Left cardiac atrium (tissue), 4 donors: ENCODE measurements at places on chromosomes 4 and X.

GRCh38 chr4:118941149-118941548, 52.5 kb downstream of the SYNPO2 start:
- DNase-seq: peak; percentile 39

DNA sequence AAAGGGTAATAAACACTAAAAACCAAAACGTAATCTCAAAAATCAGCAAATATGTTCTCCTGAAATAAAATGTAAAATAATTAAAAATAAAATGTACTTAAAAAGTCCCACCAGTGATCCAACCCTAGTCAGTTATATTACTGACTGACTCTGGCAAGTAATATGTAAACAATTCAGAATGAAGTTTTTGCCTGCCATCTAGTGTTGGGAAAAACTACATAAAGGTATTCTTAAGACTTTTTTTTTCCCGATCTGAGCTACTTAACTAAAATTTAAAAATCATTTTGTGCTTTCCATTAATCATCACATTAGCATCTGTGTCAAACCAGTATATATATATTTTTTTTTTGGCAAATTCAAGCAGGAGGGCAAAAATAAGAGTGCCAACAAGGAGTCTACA, 24.0 kb downstream of the RCHY1 start:
- DNase-seq: no peak

GRCh38 chr4:83639849-83640493, 104.1 kb downstream of the GPAT3 start:
- DNase-seq: no peak

DNA sequence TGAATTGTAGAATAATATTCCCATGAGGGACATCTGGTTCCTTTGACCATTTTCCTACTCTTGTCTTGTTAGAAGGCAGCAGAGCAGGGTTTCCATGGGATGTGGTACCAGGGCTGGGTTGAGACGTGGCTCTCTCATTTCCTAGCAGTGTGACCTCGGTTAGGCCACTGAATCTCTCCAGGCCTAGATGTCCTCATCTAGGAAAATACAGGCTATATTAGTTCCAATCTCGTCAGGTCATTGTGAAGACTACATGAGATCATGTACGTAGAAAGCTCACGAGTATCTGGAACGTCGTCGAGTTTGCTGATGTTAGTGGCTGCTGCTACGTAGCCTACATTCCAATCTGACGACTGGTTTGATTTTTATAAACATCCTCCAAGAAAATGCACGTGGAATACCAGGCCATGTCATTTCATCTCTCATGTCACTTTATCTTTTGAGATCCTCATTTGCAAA, 278.2 kb upstream of the GATB start:
- DNase-seq: no peak

DNA sequence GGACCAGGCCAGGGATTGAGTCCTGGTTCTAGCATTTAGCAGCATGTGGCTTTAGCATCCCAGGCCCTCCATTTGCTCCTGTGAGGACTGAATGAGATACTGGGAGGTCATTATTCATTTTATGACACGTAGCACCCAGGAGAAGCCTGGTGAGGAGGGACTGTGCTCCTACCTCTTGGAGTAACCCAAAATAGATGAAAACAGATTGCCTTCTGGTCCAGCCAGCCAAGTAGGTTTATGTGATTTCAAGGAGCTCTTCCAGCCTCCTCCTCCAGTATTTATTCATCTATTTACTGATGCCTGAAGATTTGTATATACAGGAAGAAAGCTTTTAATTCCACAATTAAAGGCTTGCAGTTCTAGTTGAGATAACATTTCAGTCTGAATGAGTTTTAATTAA, 109.3 kb downstream of the GATB start:
- DNase-seq: no peak

DNA sequence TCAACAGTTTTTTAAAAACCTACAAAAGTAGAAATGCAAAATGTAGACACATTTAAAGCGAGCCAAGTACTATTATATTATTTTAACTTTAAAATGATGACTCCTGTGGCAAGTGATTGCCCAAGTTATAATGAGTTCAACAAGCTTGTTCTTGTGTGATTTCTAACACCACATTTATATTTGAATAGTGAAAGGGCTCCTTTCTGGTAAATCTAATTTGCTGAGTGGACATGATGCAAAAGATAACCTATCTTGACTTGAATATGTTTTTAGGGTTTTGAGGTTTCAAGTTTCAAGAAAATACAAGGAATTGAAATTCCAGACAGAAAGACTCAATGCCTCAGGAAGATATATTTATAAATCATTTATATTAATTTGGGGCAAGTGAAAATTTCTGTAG, 1.1 kb upstream of the EPGN start:
- no peak for DNase-seq

DNA sequence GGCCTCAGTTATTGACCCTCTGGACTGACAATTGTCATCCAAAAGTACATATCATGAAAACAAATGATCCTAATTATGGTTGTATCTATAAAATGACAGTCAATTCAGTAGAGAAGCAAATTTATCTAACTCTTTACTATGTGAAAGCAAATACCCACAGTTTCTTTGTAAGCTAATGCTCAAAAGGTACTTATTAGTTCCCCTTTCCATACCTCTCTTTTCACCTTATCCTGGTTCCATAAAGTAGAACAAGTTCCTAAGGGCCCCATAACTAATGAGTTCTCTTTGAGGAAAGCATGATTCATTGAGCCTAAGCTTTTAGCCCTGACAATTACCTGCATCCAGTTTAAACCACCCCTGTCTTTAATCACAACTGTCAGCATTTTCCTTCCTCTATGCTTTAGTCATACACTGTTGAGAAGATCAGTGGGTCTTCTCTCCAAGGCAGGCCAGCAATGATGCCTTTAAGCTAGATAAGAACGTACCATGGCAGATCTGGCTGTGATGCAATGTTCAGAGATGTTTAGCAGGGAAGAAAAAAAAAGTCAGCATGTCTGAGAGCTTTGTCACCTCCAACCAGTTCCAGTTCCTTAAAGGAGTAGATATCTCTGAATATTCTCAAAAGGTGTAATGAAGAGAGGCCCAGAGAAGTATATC, 179.7 kb upstream of the RASGEF1B start:
- DNase-seq: no peak

GRCh38 chr4:36278789-36279188, 2.6 kb upstream of the DTHD1 start:
- no peak for DNase-seq

DNA sequence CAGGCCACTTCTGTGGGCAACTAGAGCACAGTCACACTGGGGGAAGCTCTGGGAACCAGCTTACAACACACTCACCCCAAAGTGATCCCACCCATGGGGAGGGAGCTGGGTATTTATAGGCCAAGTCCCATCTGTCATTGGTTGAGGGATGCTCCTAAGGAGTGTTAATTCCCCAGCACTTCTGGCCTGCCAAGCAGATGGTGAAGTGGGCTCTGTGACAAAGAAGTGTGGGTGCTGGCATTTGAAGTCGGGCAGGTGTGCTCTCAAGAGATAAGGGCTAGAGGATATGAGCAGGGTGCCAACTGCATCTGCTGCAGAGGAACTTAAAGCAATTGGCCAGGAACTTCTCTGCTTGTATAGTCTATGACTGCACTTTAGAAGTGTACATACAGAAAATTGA, 30.9 kb downstream of the PTCHD1 start:
- DNase-seq: no peak

DNA sequence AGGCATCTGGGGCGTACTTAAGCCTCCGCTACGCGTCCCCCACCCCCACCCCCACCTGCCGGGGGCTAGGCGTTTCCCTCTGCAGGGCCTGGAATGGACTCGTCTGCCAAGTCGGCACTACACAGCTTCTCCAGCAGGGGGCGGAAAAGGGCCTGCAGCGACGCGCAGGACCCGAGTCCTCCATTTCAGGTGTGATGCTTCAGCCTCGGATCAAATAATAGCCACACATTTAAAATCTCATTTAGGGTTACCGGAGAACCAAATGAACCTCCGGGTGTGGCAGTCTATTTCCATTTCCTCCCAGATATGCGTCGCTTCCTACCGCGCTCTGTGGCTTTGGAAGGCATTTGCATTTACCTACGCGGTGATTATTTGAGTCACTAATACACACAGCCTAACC, 2.9 kb downstream of the PAK3 start:
- peak; percentile 23 for DNase-seq

DNA sequence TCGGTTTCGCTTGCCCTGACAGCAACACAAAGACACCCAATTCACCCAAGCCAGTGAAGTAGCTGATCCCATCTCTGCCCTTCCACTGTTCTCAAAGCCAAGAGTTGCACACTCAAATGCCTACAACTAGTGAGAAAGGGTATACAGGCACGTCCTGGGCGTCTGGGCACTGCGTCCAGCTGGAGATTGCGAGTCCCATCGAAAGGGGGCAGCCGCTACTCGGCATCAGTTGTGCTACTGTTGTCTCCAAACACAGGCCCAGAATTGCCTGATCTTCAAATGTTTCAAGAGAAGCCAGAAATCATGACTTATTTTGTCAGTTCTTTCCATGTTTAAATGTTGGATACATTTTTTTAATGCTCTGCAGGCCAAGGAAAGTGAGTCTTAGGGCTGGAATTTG, 487.8 kb downstream of the BCOR start:
- DNase-seq: no peak

DNA sequence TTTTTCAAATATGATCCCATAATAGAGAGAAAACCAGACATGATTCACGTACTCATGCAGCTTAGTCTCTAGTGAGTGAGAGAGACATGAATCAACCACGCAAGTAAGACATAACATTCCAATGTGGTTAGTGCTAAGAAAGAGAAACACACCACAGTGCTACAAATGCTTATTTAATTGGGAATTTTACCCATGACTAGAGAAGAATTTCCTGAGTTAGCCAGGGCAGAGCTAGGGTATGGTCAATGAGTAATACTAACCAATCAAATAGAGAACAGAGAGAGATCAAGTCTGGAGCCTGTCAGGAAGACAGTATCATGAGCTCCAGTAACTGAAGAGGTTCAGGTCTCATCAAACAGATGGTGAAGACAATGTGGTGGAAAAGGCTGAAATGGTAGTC, 495.2 kb downstream of the PDGFC start:
- no peak for DNase-seq

GRCh38 chr4:72909461-72909860, 160.1 kb downstream of the COX18 start:
- DNase-seq: no peak

- no peak for DNase-seq
Observed at GRCh38 chr4:129672941-129673340, 577.0 kb downstream of the C4orf33 start.

DNA sequence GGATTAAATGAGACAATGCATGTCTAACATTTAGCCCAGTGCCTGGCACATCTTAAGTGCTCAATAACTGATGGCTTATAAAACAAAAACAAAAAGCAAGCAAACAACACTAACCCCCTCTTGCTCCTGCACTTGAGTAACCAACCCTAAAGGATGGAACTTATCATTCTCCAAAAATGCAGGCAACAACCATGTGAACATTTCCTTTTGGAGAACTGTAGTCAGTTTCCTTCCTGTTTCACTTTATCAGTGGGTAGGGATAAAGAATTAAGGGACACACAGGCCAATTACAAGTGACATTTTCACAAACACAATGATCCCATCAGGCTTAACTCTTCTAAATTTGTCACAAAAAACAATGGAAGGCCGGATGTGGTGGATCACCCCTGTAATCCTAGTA, 30.4 kb downstream of the RPS3A start:
- no peak for DNase-seq

GRCh38 chr4:116952530-116953136, 132.7 kb downstream of the TRAM1L1 start:
- no peak for DNase-seq

DNA sequence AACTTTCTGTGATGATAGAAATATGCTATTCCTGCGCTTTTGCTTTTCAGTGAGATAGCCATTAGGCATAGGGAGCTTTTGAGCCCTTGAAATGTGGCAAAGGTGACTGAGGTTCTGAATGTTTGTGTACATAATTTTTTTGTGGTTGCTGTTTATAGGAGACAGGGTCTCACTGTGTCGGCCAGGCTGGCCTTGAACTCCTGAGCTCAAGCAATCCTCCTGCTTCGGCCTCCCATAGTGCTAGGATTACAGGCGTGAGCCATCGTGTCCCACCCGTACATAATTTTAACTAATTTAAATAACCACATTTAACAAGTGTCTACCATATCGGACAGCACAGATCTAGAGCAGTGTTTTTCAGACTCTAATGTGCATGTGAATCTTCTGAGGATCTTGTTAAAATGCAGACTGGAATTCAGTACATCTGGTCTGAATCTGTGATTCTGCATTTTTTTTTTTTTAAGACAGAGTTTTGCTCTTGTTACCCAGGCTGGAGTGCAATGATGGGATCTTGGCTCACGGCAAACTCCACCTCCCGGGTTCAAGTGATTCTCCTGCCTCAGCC, 45.3 kb downstream of the CASP6 start:
- no peak for DNase-seq

DNA sequence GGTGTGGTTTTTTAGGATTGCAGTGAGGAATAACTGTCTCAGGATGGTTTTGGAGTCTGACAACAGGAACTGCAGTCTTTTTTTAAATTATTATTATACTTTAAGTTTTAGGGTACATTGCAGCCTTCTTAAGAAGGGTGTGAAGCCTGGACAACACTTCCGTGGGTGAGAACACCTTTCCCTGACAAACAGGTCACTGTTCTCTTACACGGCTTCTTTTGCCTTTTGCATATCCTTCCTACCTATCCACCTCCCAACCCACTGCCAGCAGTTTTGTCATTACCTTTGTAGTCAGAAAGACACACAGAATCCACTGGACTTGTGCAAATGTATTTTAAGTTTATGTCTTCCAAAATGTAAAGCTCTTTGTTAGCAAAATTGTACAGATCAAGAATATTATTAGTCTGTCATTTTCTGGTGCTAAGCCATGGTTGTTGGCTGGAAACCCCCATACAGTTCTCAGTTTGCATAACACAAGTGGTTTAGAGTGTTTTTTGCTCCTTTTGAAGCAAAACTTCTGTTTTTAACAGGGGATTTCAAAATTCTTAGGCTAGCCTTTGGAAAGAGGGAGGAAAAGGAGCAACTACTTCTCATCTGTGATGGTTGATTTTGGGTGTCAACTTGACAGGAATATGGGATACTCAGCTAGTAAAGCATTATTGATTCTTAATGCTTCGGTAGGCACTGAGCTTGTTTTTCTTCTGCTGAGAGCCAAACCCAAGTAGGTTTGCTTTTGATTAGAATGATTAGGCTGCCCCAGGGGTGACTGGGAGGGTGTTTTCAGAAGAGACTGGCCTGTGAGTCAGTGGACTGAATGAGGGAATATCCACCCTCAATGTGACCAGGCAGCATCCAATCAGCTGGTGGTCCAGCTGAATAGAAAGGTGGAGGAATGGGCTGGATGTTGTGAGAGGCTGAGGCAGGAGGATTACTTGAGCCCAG, 29.4 kb upstream of the KLHL2 start:
- DNase-seq: no peak

DNA sequence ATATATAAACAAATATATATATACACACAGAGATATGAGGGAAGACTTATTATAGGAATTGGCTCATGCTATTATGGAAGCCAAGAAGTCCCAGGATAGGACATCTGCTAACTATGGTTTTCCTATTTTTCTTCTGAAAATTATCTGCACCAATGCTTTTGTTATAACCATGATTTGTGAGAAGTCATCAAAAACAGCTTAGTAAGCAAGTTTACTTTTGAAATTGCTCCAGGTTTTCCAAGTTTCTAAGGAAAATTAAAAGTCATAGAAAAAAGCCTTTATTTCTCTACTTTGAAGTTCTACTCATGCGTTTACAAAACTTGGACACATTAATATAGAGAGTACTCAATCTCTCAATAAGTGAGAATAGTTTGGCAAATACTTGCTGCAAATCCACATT, 213.1 kb downstream of the TRAM1L1 start:
- no peak for DNase-seq
